Stimulated activated CD8-positive, alpha-beta memory T cell treated with anti-CD3 and anti-CD28 coated beads, Interleukin-7, amount 100 ng/mL, for 48 hours (primary cell): ENCODE measurements at places on chromosomes 13 and 19.

- no peak for DNase-seq
Measured at GRCh38 chr19:40009674-40010073, 12.8 kb downstream of the ZNF546 start.

- DNase-seq, result no peak
Measured at GRCh38 chr19:10120538-10121189, 965 bp upstream of the EIF3G start.

DNA sequence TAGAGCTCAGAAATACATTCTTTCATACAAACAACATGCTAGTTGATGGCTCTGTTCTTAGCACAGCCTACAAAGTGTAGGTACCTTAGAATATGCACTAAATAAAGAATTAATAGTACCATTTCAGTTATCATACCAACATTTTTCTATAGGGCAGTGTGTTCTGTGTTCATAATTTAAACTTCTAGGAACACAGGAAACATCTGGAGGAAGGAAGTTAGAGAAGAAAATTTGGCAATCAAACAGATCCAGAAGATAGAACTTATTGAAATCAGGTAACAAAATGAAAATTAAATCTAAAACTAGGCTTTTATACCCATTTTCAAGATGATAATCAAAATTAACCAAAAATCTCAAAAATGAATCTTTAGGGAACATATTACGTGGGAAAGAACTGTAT, 527.5 kb downstream of the DCT start:
- no peak for DNase-seq

GRCh38 chr19:45952686-45953505, 20.8 kb downstream of the NOVA2 start:
- peak; percentile 20 for DNase-seq

DNA sequence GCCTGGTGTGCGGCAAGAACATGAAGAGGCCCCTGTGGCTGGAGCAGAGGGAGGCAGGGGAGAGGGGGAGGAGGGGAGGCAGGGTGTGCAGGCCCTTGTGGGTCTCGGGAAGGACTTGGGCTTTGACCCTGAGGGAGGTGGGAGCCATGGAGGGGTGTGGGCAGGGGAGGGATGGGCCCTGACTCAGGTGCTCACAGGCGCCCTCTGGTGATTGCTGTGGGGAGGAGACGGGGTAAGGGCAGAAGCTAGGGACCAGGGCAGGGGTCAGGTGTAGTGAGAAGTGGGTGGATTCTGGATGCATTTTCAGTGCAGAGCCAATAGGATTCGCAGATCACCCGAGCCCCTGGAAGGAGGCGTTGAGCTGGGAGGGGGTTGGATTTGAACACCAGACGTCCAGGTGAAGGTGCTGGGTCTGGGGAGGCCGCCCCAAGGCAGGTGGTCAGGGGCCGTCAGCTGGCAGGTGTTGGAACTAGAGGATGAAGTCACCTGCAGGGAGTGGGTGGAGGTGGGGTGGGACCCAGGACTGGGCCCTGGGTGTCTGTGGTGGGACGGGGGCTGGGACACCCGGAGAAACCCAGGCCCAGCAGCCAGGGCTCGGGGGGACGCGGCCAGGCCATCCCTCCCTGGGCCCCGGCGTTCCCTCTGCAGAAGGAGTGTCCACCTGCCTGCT, 185.4 kb downstream of the KDM4B start:
- no peak for DNase-seq

DNA sequence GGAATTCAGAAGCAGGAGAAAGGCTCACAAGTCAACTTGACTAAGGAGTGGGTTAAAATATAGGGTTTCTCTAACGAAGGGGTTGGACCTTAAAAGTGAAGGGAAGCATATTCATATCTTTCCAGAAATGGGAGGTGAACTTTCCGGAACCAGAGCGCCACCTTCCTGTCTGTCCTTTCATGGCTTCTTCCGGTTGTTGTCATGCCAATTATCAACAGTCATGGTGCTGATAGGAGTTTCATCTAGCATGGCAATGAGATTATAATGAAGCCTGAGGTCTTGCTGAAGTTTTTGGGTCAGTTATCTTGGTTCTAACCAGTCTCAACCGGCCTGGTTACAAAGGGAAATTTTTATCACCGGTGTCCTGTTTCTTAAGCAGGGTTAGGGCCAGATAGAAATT, 162.9 kb upstream of the NBEA start:
- no peak for DNase-seq

DNA sequence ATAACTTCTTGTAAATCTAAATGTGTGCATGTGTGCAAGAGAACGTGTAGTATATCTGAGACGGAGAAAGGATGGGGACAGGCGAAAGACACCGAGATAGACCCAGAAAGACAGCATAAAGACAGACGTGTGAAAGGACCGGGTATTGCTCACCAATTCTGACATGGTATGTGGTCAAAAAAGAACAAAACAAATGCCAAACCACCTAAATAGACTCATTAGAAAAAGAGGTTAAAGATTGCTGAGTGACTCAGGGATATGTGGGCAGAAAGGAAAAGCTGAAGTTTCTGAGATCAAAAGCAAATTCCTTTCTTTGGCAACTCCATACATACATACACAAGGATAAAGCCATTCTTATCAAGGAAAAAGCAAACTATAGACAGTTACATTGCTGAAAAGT, 179.7 kb upstream of the TSC22D1 start:
- no peak for DNase-seq

DNA sequence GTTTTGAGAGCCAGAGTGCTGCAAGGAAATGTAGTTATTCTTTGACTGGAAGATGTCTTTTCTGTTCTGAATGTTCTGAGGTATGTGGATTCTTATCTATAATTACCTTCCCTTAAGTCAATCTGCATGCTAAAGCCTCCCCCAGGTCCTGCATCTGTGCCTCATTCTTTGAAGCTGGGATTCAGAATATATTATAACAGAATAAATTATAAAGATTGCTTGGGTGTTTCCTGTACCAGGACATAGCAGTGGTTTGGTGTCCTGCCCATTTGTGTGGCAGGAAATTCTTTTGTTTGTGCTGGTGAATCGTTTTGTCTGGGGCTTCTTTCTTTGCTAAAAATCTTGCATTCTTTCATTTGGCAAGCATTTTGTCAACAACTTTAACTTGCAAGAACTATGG, 60.2 kb downstream of the ITGBL1 start:
- DNase-seq, result no peak

DNA sequence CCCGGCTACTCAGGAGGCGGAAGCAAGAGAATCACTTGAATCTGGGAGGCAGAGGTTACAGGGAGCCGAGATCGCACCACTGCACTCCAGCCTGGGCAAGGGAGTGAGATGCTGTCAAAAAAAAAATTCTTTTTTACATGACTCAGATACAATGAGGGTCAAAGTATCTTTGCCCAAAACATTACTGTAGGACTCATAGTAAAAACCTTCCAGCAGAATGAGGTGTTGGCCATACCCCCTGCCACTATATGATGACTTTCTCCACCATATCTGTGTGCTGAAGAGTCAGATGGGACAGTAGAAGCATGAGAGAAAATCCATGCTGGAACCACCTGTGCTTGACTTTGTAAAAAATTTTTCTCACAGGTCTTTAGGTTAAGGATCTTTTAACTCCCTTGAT, 86.7 kb downstream of the COL4A2 start:
- DNase-seq, result no peak

DNA sequence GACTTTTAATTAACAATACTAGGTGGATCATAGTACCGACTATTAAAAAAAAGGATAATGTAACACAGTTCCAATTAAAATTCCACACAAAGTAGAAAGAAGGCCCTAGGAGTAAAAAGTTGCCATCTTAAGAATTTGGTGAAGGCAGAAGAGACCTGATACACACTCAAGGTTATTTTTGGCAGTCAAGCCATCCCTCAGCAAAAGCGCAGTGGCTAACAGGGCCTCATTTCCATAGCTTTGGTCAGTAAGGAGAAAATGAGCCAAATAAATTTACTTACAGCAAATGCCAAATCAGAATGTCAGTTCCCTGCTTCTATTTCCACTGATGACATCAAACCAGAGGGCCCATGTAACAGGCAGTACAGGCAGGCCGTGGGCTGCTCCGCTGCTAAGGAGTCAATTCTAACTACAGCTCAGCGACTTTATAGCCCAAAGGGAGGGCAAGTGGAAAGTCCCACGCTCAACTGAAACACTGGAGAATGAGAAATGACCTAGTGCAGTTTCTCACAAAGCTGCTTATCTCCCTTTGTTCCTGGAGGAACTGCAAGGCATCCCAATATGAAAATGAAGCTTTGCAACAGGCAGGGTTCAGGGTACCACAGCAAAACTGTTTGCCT, 6.3 kb downstream of the ARGLU1 start:
- peak; percentile 58 for DNase-seq

DNA sequence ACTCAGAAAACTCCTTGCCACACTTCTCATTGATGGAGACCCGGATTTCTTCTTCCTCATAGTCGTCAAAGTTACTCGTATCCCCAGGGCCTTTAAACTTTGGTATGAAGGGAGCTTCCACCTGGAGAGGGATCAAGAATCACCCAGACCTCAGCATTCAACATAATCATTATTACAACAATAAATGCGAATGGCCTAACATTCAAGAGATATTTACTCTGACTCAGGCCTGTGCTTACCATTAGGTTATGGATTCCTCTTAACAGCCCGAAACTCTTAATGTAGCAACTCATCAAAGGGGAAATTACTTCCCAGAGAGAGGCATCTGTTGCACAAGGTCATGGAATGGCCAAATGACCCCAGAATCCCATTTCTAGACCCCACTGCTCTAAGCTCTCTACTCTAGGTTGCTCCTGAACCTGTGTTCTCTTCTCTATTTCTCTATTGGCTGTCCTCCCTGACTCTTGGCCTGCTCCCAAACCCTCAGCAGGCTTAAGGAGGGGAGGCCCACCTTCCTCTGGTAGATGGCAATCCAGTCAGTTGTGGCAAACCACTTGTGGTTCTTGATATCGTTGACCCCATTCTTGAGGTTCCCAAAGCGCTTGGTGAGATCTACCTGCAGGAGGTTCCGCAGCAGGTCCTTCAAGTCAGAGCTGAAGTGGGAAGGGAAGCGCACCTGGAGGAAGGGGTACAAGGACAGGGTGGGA, 2.7 kb upstream of the SAMD1 start:
- DNase-seq, result no peak

DNA sequence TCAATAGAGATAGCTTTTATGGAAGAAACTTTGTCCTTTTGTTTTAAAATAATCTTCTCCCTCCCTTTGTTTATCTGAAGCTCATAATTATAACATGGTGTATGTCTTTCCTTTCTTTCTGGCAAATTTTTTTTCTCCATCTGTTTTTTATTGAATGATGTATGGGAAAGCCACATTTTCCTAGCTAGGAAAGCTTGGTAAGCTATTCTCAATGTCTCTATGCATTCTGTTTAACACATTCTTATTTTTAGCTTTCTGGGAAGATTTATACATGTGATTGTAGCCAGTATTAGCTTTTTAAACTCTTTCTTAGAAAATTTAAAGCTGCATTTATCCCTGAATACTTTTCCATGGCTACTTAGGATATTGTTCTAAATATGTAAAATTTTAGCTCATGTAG, 124.9 kb upstream of the CSNK1A1L start:
- no peak for DNase-seq

DNA sequence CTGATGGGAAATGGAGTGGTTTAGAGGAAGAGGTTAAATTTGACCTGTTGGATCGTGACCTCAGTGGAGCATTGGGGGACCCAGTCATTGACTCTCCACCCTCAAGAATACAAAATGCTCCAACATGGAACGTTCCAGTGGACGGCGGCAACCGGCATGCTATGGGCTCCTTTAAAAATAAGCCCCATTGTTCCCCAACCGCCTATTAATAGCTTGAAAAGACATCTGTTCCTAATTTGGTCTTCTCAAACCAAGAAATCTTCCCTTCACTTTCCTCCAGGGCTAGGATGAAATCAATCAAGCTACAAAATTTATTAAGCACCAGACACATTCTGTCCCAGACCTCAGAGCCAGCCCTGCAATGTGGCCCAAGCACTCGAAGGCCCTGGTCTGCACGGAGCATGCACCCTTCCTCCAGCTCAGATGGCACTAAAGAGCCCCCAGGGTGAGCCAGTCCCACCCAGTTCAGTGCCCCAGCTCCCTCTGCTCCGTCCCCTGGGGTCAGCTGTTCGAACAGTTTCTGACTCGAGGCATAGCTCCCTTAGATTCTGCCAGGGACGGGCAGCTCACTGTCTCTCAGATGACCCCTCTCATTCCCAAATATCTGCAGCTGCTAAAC, 22.5 kb upstream of the VSTM2B start:
- no peak for DNase-seq

DNA sequence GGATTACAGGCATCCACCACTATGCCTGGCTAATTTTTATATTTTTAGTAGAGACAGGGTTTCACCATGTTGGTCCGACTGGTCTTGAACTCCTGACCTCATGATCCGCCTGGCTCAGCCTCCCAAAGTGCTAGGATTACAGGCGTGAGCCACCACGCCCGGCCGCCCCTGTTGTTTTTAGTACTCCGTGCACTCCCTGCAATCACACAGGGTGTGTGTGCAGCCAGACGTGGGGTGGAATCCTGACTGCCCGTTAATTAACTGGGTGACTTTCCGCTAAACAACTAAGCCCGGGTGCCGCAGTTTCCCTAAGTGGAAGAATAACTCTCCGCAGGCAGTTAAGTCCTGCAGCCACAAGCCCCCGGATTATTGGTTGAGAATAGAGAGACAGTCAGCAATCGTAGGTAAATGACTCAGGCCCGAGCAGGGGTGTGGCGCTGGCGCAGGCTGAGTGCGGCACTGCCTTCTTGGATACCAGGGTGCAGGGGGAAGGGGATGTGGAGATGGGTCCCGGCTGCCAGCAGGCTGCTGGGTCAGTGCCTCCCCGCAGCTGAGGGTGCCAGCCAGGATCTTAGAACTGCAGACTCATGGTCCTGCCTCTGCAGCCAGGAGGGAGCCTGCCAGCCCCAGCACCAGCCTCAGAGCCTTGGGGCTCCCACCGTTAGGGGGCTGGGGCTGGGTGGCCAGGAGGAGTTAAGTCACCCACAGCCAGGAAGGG, 6.1 kb upstream of the FXYD3 start:
- DNase-seq, result no peak

DNA sequence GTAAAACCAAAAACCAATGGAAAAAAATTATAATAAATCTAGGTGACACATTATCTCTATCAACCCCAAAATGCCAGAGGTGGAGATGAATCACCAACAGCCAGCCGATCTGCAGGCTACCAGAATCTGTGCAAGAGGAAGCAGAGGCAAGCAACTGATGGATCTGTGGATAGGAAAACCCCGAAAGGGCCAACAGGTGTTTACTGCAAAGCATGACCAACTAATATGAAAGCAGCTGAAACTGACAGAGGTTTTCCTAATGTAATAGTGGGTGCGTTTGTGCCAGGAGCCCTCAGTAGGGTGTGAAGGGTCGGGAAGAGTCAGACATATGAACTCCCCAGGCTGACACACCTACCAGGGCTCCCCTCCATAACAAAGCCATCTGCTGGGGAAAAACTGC, 554.6 kb downstream of the RFC3 start:
- no peak for DNase-seq

DNA sequence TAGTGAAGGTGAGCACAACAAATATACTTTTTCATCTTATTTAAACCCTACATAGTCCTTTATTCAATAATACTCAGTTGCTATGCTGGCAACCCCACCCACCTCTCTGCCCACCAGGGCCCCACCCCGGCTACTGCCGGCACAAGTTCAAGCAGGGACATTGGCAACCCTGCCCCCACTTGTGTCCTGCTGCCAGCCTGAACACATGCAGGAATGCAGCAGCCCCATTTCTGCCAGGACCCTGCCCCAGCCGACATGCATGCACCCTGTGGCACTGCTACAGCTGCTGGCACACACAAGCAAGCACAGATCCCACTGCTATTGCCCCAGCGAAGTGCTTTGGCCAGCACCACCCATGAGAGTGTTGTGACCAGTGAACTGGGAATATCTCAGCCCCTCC, 289.8 kb downstream of the COG6 start:
- DNase-seq, result no peak
